Bladder microvascular endothelial cell (primary cell): ENCODE measurements at places on chromosomes 1 and 21. TPM values are rescaled to one million over a fixed set of nuclear protein-coding genes. Genes with fewer than 3 reads are reported as not detected.

OR2L13 gene
- not detected in 2 replicates for total RNA-seq

ERVH48-1 gene
- total RNA-seq: not detected in 2 replicates

RRAGC gene
- total RNA-seq: 16.2 and 25.9 TPM in 2 replicates

CYP4A22 gene
- total RNA-seq: not detected in 2 replicates

CCDC181 gene
- total RNA-seq: not detected in 2 replicates

S100A14 gene
- not detected in 2 replicates for total RNA-seq

CADM3 gene
- under 0.01 and 0.06 TPM in 2 replicates for total RNA-seq

BSND gene
- total RNA-seq: not detected in 2 replicates

PALMD gene
- 77.9 and 111 TPM in 2 replicates for total RNA-seq

TFAP2E gene
- total RNA-seq: 0.06 TPM in 1 of 2 replicates, not detected in the other

DTL gene
- total RNA-seq: 10.0 and 11.6 TPM in 2 replicates

SERTAD4 gene
- total RNA-seq: 1.8 and 2.6 TPM in 2 replicates

CELF3 gene
- total RNA-seq: not detected in 2 replicates

SPRR2B gene
- total RNA-seq: not detected in 2 replicates

LEPR gene
- 13.1 and 136 TPM in 2 replicates for total RNA-seq

UQCRH gene
- 395 and 489 TPM in 2 replicates for total RNA-seq

MXRA8 gene
- 0.38 and 0.97 TPM in 2 replicates for total RNA-seq

HSD3B1 gene
- total RNA-seq: not detected in 2 replicates

MSH4 gene
- under 0.01 and 0.25 TPM in 2 replicates for total RNA-seq

MAP3K6 gene
- 7.4 and 7.9 TPM in 2 replicates for total RNA-seq

FCRL1 gene
- not detected in 2 replicates for total RNA-seq

SELL gene
- total RNA-seq: 0.31 and 0.32 TPM in 2 replicates

LCK gene
- total RNA-seq: 0.16 TPM in 1 of 2 replicates, not detected in the other

S100A1 gene
- under 0.01 TPM in 1 of 2 replicates, not detected in the other for total RNA-seq

CD1C gene
- not detected in 2 replicates for total RNA-seq

RAVER2 gene
- total RNA-seq: 5.4 and 9.2 TPM in 2 replicates

ARTN gene
- 0.13 TPM in 1 of 2 replicates, not detected in the other for total RNA-seq

LAMC2 gene
- 19.4 and 71.0 TPM in 2 replicates for total RNA-seq

KCNJ6 gene
- total RNA-seq: under 0.01 TPM in 1 of 2 replicates, not detected in the other

ATP1A2 gene
- total RNA-seq: not detected in 2 replicates

CAPN8 gene
- not detected in 2 replicates for total RNA-seq

CGN gene
- under 0.01 and 0.13 TPM in 2 replicates for total RNA-seq

LCE1E gene
- not detected in 2 replicates for total RNA-seq

SLC26A9 gene
- total RNA-seq: under 0.01 and 0.06 TPM in 2 replicates
